Right kidney (tissue), 9 donors: ENCODE measurements at places on chromosomes 5 and 9.

DNA sequence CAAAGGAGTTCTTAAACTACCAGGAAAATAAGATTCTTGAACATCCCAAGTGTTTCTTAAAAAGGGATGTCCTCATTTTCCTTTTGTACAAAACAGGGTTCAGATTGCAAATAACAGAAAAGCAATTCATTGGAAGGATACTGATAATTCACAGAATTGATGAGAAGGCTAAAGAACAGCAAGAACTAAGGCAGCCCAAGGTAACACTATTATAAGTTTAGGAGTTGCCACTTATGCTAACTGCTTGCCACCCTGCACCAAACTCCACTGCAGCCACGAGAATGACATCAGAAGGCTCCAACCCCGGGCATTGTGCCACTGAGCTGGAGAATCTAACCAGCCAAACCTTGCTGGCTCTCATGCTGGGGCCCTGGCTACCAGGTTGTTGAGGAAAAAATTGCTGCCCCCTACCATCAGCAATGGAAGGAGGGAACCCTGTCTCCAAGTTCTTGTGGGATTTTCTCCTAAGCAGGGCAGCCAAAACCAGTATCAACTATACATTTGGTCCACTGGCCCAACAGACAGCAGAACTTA is 123.4 kb downstream of the ARL15 start:
- no peak for DNase-seq

- DNase-seq, result no peak
These were observed 76.3 kb upstream of the GPBP1 start for GRCh38 chr5:57097526-57097925.

- no peak for DNase-seq
These were observed 9.9 kb downstream of the LEAP2 start for GRCh38 chr5:132883261-132883834.

DNA sequence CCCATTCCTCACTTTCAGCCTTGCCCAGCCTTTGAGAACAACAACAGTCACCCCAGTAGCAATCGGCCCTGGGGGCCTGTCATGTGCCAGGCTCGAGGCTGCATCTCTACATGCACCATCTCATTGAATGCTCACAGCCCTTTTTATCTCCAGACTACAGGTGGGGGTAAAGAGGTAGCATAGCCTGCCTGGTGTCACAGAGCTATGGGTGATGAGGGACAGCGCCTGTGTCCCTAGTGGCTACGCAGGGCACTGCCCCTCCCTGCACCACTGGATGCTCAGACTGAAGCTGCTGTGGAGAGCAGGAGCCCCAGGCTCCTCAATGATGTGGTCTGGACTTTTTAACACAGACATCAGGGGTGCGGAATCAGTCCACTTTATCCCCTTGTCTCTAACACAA is 2.8 kb downstream of the CAMK2A start:
- DNase-seq, result no peak

DNA sequence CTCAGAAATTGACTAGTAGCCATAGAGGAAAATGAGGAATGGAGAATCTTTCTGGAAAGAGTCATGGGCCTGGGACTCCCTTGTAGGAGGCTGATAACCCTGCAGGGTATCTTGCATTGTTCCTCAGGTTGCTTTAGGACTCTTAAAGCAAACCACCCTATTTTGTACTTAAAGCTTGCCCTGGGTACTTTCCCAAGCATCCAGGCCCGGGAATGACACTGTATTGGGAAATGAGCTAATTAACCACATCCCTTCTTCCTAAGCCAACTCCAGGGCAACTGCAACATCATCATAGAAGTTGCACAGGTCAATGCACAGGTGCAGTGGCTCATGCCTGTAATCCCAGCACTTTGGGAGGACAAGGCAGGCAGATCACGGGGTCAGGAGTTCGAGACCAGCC is 55.9 kb downstream of the UGCG start:
- DNase-seq, result no peak

- no peak for DNase-seq
These were observed 51.6 kb downstream of the NACC2 start for GRCh38 chr9:136043441-136043991.

DNA sequence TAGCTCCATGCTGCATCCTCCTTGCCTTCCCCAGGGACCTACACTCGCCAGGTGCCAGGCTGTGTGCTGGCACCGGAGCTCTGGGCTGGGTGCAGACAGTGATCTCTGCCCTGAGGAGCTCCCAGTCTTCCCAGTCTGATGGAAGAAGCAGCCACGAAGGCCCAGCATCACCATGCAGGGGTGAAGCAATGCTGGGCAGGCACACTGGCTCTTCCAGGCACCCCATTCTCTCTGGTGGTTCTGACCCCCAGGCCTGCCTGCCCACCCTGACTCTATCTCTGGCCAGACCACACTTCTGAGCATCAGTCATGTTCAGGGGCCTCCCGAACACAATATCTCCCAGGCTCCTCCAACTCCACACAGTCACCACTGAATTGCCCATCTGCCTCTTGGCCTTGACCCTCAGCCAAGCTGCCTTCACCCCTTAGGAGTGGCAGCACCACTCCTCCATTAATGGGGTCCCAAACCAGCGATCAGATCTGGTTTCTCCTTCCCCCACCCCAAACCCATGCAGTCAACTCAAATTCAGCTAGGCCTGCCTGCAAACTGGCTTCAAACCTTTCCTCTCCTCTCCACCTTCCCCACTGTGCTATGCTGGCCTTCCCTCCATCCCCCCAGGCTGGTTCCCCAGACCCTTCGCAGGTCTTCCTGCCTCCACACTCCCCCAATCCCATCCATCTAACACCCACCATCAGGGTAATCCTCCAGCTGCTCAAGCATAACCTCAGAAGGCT is 102.7 kb upstream of the MVB12B start:
- no peak for DNase-seq

DNA sequence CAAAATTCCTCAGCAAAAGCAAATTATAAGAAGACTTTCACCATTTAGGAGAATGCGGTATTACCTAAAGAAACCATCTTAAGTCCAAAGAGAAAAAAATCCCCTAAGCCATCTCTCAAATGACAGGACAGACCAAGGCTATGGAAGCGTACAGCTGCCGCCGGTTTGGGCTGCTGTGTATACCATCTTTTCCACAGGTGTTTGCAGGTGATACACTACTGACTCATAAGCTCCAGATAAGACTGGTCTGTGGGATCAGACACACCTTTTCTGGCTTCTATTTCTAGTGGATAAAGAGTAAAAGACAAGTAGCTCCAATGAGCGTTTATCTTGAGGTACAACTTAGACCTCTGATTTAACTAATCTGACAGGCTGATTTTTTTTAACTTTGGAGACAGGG is 7.7 kb downstream of the CDKN2AIPNL start:
- no peak for DNase-seq

GRCh38 chr5:177607452-177608192 is 7.7 kb downstream of the B4GALT7 start:
- peak; percentile 72 for DNase-seq

GRCh38 chr9:93108291-93109041 is 12.4 kb downstream of the CARD19 start:
- no peak for DNase-seq

DNA sequence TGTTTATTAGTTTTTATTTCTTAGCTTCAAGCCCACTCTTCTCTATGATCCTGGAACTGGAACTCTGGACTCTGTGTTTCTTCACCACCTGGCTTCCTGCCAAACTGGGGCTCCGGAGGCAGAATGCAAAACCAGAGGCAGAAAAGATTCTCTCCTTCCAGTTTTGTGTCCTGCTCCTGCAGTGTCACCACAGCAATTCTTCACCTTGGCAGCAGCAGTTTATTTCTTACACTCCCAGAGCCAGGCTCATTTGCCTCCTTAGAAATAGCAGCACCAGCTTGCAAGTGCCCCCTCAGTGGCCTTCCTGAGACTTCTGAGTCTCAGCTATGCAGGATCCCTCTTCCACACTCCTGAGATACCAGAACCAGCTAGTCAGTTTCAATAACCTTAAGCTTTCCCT is 26.7 kb upstream of the CAMK4 start:
- DNase-seq, result no peak
